ENCODE measurements at places on chromosomes 3 and 15.

DNA sequence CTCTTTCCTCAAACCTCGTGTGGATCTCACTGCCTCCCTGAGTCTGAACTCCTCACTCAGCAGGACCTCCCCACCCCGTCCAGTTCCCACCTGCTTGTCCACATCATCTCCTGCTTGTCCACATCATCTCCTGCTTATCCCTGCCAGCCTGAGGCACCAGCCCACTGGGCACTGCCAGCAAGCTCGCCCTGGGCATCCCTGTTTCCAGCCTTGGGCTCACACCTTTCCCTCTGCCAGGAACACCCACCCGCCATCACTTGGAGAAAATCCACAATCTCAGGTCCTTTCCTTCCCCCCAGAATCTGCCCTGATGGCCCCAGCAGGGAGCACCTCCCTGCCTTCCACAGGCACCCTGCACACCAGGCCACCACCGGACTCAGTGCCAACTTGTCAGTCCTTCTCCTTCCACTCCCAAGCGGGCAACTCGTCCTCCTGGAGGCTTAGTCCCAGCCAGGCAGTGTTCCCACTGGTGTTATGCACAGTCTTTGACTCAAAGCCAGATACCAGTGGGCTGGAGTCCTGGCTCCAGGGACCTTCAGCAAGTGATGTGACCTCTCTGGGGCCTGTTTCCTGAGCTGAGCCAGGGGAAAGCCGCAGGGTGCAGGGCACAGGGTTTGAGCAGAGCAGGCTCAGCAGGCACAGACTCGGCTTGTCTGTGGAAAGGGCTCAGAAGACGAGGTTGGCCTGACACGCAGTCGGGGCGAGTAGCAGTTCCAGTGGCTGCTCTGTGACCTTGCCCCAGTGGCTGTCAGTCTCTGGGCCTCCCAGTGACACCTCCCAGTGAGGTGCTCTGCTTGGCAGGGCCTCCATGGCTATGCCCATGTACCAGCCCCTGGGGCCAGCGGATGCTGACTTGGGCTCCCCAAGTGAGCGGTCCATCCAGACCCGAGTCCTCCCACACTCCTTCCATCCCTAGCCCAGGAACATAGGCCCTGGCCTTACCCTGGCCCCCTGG is 9.5 kb upstream of the MESP2 start:
- no peak for DNase-seq

- no peak for DNase-seq
Observed at GRCh38 chr3:128360705-128361271, 105.9 kb downstream of the DNAJB8 start.

- DNase-seq = no peak
Observed at GRCh38 chr15:35937380-35937779, 391.4 kb upstream of the DPH6 start.

GRCh38 chr3:161854232-161854771 is 357.7 kb downstream of the OTOL1 start:
- DNase-seq = no peak

DNA sequence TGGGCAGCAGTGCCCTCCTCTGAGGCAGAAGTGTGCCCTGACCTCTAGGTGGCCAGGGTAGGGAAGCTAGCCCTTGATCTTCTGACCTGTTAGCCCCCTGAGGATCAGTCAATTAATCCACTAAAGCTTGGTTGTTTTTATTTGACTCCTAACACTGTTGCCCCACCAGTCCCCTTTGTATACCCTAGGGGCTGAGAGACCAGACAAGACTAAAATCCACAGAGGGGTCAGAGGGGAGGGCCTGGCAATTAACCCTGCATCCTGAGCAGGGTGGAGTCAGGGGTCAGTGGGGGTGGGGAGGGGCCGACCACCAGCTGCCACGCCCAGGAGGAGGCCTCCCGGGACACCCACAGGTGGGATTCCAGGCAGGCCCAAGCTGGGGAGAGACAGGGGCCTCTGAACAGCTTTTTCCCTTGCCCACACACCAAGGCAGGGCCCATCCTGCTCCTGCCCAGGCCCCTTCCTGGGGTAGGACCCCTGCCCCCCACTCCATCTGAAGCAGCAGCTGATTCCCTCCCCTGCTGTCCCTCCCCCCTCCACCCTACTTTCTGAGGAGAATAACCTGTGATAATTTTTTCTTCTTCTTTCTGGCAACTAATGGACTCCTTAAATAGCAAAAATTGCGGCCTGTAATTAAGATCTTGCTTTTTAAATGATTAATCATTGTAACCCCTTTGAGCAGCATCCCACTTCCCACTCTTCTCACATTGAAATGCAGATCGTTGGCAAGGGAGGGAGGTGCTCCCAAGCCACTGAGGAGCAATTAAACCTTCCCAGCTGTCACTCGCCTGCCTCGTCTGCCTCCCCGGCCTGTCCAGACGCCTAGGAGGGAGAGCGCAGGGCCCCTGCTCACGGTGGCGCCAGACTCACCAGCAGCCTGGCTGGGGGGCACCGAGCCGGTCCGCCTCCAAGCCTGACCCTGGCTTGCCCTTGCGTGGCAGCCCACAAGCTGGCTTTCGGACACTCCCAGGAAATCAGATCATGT is 51.9 kb downstream of the RHCG start:
- DNase-seq = no peak

- DNase-seq = no peak
Observed at GRCh38 chr3:148023994-148024393, 614.8 kb downstream of the ZIC1 start.

DNA sequence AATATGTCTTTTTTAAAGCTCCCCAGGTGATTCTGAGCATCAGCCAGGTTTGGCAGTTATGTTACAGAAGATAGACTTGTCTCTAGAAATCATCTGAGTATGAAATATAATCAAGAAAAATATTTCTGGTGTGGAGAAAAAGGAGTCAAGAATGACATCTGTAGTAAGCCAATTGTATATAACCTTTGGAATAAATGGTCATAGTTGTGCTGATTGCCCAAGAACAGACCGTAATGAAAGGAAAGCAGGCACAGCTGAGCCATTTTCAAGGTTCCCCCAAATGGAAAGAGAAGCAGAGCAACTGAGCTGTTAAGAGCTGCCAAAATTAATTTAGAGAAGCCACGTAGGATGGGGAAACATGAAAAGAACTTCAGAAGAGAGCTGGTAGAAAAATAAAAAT is 26.6 kb downstream of the GOLM2 start:
- no peak for DNase-seq

- no peak for DNase-seq
Observed at GRCh38 chr3:148756311-148756710, 58.6 kb downstream of the AGTR1 start.

DNA sequence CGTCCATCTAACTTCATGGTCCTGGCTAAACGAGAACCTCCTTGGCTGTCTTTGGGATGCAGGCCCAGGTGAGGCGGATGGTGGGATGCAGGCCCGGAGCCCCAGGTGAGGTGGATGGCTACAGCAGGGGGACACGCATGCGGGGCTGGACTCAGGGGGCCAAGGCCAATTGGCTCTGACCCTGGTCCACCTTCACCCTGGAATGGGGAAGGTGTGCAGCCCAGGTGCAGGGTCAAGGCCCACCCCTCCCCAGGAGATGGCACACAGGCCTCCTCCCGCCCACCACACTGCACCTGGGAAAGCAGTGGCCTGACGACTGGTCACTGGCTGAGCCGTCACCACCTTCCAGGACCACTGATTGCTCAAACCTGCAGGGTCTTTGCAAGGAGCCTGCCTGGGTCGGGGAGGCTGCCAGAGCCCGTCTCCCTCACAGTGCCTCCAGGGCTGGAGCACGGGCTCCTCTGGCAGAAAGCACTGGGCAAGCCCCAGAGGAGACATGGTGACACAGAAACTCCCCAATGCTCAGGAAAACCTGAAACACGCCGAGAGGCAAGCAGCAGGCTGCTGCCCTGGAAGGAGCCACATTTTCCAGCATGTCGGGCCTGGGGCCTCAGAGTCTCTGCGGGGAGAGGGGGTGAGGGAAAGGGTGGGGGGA is 159.6 kb downstream of the LRRK1 start:
- DNase-seq = no peak

GRCh38 chr3:62293051-62293780 is 80.1 kb downstream of the FEZF2 start:
- no peak for DNase-seq

GRCh38 chr3:16907243-16907642 is 22.5 kb downstream of the PLCL2 start:
- no peak for DNase-seq
